Stimulated activated CD4-positive, alpha-beta T cell treated with anti-CD3 and anti-CD28 coated beads, Interleukin-15, amount 100 ng/mL, for 48 hours (primary cell): ENCODE measurements at places on chromosomes 6 and 20.

GRCh38 chr20:34037767-34038166 is 44.1 kb downstream of the RALY start:
- DNase-seq: no peak

DNA sequence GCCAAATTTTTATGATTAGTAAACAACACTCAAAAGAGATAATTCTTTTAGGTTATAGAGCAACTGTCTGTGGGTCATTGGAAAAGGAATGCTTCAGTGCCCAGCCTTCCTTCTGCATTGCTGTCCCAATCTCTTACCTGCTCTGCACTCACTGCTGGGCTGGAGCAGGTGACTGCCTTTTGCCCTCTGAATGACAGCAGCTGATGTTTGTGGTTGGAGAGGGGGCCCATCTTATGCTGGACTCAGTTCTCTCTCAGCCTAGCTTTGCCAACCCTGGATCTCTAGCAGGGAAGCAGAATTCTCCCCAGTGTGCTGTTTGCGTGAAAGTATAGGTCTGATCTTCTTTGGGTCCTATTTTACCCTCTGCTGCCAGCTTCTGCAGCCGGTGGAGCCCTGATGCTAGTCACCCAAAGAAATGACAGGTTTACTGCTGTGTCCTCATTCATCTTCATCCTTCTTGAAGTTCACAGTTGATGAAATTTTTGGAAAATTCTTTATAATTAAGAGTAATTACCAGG is 193.5 kb downstream of the ARID1B start:
- DNase-seq: no peak

- DNase-seq: no peak
Measured at GRCh38 chr6:157552081-157552747, 171.2 kb downstream of the ZDHHC14 start.

DNA sequence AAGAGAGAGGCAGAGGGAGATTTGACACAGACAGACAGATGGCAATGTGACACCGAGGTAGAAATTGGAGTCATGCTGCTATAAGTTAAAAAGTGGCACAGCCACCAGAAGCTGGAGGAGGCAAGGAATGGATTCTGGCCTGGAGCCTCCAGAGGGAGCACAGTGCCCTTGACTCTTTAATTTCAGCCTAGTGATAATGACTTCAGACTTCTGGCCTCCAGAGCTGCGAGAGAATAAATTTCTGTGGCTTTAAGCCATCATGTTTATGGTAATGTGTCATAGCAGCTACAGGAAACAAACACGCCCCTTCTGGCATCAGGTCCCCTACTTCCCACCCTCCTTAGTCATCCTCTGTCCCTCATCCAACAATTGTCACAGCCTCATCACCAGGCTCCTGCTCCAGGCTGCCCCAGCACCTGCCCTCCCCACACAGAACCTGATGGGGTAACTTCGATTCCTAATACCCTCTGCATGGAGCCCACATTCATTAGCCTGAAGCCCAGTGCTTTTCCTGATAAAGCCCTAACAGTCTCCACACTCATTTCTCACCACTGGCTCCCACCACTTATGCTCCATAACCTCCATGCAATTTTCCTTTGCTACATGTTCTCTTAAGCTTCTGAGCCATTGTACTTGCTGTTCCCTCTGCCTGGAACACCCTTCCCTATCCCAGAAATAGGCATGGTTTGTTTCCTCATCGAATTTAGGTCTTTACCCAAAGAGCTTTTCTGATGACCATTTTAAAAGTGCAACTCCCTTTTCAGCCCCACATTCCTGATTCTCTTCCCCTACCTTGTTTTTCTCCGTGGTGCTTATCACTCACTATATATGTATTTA is 69.7 kb upstream of the TOX2 start:
- no peak for DNase-seq

GRCh38 chr6:167855825-167856425 is 29.2 kb downstream of the AFDN start:
- DNase-seq: no peak

GRCh38 chr20:44942264-44942973 is 17.8 kb downstream of the TOMM34 start:
- no peak for DNase-seq

DNA sequence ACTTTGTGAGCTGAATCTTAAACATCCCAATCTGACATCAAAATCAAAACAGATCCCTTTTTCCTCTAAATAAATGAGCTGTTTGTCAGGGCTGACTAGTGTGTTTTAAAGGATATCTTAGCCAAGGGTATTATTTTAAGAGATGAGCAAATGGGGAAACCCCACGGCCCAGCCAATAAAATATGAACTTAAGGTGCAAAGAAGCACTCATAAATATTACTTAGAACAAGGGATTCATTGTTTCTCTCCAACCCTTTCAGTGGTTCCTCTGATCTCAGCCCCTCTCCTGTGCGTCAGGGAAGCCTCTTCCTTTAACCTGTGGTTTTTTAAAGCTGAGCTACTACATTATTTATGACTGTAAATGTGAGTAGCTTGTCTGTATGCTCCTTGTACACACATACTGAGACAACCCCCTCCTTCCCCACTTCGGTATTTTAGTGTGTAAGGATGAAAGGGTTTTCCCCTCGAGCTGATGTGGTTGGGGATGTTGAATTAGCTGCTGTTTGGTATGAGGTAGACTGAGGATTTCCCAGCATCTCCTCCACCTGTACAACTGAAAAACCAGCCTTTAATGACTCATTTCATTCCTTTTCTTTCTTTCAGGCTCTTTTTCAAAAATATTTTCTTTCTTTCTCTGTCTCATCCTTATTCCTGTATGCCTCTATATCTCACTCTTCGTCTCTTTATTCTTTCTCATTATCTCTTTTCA is 6.5 kb downstream of the BMP5 start:
- DNase-seq: peak; percentile 4

DNA sequence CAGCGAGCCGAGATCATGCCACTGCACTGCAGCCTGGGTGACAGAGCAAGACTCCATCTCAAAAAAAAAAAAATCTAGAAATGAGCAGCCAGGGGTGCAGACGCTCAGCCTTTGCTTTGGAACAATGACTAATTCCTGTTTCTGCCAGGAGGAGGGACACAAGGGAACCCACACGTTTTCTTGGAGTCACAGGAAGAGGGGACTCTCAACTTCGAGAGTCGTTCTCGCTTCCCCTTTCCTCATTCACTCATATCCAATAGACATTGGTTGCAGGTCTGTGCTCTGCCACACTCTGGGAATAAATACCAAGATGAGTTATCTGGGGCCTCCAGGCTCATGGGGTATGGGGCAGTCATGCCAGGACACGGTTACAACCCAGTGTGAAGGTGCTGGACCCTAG is 91.5 kb upstream of the RREB1 start:
- no peak for DNase-seq

DNA sequence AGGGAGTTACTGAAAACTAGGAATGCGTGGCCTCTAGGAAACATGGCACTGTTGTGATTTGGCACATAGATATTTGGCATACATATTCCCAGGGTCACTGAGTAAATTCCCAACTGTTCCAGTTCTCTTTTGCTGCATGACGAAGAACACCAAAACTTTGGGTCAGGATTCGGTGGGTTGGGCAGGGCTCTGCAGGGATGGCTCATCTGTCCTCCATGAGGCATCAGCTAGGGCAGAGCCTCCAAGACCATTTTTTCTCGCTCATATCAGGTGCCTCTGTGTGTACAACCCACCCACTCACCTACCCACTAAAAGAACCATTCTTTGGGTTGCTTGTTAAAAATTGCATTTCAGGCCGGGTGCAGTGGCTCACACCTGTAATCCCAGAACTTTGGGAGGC is 57.1 kb downstream of the SSR1 start:
- DNase-seq: no peak

DNA sequence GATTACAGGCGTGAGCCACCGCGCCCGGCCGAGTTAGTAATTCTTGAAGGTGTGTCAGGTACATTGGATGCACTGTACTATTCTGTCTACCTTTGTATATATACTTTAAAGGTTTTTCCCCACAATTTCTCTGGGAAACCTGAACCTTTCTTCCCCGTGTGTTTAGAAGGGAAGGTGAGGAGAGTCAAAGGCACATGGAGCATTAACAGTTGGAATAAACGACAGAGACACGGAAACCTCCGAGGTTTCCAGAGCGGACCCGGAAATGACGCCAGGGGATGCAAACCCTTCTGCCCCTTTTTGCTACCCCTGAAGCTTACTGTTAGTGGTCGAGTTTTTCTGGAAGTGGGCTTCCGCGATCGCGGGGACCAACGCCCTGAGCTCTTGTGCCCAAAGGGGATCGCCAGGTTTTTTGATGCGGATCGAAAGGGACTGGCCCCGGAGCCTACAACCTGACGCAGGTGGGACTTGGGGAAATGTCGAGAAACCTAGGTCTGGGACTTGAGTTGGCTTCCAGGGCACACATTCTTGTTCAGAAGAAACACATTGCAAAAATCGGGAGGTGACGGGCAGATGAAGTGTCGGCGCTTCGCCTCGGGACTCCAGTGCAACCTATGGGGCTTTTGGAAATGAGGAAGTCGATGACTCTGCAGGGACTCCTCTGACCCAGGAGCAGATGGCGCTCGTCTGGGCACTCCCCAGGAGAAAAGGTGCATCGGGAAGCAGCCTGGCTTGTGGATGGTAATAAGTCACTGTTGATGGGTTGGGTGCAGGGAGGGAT is 218.2 kb downstream of the OR2B2 start:
- DNase-seq: no peak

- no peak for DNase-seq
Measured at GRCh38 chr6:5584078-5584482, 322.8 kb downstream of the FARS2 start.

- no peak for DNase-seq
Measured at GRCh38 chr20:34907616-34908469, 31.4 kb downstream of the ACSS2 start.

DNA sequence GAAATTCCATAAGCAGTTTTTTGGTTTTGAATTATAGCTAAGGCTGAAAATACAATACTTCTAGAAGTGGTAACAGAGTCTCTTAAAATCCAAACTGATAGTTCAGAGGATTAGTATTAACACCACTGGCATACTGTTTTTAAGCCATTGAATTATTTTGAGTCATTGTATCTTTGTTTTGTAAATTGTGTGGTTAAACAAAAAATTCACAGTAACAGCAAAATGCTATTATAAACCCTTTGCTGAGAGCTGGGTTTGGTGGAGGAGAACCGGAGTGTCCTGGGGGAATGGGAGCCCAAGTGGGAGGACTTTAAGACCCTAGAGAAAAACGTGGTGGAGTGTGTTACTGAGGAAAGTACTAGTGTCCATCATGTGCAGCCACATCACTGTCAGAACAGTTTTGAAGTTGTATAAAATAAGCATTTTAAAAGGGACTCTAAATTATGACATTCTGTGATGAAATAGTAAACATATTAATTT is 125.1 kb downstream of the LRRC1 start:
- DNase-seq: no peak

DNA sequence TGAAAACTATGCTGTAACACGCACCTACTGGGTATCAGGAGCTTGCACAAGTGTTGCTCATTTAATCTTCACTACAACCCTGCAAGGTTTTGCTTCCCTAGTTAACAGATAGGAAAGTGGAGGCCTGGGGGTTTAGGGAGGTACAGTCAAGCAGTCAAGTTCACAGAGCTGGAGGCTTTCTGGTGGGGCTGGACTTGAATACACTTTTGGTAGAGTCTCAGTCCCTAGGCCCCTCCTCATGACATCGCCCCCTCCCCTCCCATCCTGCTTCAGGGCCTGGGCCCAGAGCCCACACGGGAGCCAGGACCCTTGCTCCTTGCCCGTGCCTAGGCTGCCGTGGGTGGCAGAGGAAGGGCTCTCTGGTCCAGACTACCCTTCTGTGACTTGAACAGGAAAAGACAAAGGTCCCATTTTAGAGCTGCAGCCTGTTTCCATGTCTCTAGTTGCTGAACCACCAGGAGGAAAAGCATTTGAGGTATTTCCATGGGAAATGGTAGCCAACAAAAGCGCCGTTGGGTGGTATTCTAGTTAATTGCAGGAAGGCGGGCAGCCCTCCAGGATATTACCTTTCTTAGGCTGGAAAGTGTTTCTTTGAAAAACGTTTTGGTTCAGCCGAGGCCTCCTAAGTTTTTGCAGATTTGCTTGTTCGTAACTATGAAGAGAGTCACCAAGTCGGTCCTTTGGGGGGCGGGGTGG is 84.9 kb downstream of the CDC5L start:
- DNase-seq: no peak

DNA sequence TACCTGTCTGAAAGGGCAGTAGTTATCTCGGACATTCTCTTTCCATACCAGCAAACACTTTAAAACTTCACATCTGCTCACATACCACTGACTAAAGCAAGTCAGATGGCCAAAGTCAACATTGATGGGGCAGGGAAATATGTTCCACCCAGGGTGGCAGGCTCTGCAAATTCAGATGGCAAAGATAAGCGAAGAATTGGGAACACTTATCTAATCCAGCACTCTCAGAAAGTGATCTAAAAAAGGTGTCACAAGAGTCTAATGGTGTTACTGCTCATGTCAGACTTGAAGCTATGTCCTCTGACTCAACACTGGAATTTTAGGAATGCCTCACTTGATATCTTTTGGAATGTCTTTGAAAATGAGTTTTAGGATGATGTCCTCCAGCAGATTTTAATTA is 1086.2 kb downstream of the KIF16B start:
- DNase-seq: no peak

DNA sequence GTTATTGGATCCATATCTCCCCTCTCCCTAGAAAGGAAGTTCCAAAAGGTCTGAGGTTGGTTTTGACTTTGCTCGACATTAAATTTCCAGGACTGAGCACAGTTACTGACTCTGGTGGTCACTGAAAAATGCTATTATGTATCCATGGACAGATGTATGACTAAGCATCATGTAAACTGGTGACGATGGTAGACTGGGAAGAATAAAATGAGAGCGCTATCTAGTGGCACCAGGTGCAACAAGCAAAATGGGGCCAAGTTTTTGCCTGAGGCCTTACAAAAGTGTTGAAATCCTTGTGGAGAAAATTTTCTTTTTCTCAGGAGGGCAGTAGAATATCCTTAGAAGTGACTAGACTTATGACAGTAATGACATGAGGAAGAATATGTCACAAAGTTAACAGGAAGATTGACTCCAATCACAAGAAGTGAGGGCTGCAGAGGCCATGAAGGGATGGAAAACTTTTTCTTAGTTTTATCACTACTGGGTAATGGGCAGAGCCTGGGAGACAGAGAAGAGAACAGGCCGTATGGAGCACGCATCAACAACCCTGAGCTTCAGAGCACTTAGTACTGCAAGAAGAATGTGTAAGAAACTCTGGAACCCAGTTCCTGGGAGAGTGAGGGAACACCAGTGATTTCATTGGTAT is 88.9 kb upstream of the ELOVL5 start:
- DNase-seq: no peak

- no peak for DNase-seq
Measured at GRCh38 chr6:54805077-54805476, 41.5 kb upstream of the FAM83B start.

GRCh38 chr20:4702562-4703280 is 19.0 kb upstream of the PRND start:
- no peak for DNase-seq

- DNase-seq: no peak
Measured at GRCh38 chr6:4516206-4516605, 260.0 kb upstream of the CDYL start.

GRCh38 chr6:16296061-16296670 is 57.8 kb downstream of the GMPR start:
- no peak for DNase-seq

- no peak for DNase-seq
Measured at GRCh38 chr20:46811224-46812084, 83.2 kb upstream of the EYA2 start.
